ENCODE measurements at places on chromosomes 11 and 22.

DNA sequence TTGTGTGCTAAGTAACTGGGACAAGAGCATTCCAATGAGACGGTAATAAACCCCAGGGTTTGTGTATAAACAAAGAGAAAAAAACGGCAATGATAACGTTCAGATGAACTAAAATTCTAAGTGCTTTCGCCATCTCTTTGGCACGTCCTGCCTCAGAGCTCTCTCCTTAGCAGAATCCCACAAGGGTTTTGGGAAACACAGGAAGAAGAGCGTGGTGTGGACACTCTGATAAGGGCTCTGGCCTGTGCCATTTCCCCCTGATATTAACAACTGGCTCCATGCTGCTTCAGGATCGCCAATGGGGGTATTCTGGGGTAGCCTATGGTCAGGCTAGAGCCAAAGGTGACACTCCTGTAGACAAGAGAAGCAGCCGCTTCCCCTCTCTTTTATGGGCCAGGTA is 18.4 kb downstream of the ABCC8 start:
- no peak for DNase-seq

DNA sequence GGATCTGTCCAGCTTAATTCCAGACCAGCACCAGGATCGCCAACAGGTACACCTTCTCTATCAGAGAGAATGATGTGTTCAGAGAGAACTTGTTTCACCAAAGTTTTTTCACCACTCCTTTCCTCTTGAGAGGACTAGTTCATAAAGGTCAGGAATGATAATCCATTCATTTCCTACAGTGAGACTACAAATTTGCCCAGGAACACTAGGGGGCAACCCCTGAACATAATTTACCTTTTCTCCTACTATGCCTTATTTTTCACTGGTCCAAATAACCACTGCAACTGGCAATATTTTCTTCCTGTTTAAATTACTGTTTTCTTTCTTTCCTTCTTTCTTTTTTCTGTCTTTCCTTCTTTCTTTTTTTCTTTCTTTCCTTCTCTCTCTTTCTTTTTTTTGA is 22.5 kb downstream of the CAVIN3 start:
- no peak for DNase-seq

DNA sequence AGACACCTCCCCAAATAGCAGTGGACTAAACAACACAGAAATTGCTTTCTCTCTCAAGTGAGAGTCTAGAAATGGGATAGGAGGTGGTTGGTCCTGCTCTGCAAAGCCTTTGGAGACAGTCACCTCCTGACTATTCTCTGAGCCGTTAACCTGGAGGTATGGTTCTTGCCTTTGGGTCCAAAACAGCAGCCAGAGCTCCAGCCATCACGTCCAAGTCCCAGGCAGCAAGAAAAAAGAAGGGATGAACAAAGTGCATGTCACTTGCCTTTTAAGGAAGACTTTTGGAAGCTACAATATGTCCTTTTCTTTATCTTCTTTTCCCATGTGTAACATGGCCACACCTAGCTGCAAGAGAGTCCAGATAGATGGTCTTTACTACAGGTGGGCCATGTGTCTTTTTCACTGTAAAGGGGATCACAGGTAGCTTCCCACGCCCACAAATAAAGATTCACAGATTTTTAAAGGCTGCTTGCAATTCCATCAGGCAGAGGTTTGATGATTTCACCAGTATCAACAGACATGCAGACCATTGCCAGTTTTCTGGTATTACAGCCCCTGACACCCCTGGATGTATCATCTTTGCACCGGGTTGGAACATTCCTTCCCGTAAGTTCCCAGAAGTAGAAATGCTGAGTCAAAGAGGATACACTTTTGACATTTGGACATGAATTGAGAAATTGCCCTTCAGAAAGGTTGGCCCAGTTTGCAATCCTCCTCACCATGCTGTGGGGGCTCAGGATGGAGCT is 66.0 kb downstream of the MYEOV start:
- DNase-seq, result peak; percentile 74

- DNase-seq, result peak; percentile 83
These were observed 86.8 kb downstream of the GALNT18 start for GRCh38 chr11:11534981-11535380.

DNA sequence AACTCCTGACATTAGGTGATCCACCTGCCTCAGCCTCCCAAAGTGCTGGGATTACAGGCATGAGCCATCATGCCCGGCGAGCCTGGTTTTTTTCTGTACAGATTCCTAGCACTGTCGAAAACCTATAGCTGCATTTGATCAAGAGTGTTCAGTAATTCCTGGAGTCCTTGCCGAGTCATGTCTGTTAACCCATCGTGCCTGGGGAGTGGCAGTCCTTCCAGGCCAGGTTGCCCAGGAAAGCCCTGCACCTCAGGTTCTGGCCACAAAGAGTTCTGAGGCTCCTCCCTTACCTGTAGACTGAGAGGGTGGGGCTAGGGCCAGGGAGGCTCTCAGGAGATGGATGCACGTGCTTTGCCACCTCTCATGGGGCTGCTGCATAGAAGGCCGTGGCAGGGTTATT is 17.0 kb downstream of the YDJC start:
- DNase-seq, result no peak

- DNase-seq, result no peak
These were observed 14.2 kb downstream of the RTL6 start for GRCh38 chr22:44483878-44484277.

DNA sequence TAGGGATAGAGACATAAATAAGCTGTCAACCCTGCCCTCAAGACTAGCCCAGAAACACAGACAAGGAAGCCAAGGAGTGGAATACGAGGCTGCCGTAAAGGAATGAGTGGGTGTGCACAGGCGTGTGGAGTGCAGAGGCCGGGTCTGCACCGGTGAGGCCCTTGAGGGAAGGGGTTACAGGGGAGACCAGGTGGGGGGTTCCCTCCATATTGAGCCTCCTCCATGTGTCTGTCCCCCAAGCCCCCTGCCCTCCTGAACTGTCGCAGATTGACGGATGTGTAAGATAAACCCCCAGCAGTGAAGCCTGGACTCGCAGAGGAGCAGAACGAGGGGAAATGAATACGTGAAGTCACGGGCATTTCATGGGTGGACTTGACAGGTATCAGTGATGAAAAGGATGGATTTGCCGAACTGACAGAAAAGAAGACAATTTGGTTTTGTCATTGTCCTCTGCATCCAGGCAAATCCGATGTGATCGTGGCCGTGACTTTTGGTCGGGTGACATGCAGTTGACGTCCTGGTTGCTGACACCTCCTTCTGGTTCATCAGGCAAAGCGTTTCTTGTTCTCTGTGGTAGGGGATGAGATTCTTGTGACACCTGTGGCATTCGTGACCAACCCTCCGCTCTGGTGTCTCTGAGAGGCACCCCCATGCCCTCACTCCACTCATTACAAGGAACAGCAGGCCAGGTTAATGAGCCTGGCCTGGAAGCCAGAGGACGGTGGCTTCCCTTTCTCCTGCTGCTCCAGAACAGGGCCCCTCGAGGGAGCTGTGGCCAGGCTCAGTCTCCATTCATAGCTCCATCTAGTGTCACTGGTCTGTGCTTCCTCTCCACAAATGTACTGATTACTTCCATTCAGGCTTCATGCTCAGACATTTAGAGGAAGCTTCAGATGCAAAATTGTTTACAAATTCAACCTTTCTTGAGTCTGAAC is 223.1 kb upstream of the B3GAT1 start:
- DNase-seq, result no peak

DNA sequence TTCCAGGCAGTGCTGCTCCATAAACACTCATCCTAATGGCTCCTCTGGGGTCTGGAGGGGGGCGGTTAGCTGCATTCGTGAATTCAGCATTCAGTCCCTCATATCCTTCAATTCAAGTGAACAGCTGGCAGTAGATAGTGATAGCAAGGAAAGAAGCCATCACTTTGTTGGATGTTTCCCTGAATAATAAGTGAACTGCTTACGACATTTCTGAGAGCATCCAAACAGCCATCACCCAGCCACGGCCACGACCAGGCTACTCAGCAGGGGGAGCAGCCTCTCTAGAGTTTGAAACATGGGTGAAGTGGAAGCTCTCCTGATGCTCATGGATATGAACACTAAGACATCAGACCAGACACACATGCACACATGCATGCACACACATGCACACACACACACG is 163.6 kb downstream of the NTM start:
- DNase-seq, result no peak

DNA sequence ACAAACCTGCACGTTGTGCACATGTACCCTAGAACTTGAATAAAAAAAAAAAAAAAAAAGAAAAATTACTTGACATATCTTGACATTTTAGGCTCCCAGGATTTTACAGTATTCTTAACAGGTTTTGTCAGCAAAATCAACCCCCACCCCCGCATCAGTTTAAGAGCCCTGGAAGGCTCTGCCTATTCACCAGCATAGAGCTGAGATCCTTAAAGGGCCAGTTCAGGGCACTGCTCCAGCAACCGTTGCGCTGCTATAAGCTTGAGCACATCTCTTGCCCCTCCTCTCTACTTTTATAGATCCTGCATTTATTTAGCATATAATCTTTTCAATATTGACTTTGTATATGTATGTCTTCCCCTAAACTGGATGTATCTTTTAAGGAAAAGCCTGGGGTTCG is 697 bp upstream of the PAFAH1B2 start:
- DNase-seq, result peak; percentile 63

GRCh38 chr11:2530855-2531200 is 86.0 kb downstream of the KCNQ1 start:
- DNase-seq, result no peak

- DNase-seq, result no peak
These were observed 52.5 kb downstream of the RRAS2 start for GRCh38 chr11:14306481-14306880.

GRCh38 chr11:119055901-119056300 is 1.1 kb downstream of the HYOU1 start:
- DNase-seq, result no peak

DNA sequence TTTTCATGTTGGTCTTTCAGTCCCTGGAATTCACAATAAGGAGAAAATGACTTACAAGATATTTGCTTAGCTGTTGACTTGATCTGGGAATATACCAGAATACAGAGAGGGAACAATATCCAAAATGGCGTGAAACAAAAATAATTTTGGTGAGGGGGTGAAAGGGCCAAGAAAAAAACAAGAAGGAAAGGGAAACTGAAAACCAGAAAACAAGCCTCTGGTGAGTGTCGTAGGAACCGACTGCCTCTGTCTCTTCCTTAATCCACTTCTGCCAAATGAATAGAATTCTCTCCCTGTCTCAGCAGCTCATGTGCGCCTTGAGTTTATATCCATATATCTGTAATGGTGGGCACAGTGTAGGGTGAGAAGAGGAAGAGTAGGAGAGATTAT is 367.6 kb downstream of the ETS1 start:
- no peak for DNase-seq

DNA sequence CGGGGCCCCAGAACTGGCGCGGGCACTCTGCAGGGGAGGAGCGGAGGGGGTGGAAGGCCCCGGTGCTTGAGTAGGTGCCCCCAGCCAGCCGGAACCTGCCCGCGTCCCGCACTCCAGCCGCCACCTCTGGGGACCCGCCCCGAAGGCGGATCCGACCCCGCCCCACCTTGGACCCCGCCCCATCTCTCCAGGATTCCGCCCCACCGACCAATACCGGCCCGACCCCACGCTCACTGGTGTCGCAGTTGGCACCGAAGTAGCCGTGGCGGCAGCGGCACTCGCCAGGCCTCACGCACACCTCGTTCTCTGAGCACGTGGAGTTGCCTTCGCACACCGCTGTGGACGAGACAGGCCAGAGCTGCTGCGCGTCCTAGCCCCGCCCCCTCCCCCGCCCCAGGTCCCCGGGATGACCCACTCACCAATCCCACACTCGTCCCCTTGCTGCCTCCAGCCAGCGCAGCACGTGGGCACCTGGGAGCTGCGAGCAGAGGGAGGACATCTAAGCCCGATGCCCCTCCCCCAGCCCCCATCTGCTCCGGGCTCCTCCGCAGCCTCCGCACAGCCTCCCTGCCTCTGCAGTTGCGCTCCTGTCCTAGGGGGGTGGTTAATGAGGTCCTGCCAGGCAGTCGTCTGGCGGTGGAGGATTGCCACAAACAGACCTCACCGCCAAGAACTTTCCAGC is 6.0 kb downstream of the SCARF2 start:
- DNase-seq, result no peak

- no peak for DNase-seq
These were observed 1033.6 kb downstream of the FAM181B start for GRCh38 chr11:81700076-81700475.

DNA sequence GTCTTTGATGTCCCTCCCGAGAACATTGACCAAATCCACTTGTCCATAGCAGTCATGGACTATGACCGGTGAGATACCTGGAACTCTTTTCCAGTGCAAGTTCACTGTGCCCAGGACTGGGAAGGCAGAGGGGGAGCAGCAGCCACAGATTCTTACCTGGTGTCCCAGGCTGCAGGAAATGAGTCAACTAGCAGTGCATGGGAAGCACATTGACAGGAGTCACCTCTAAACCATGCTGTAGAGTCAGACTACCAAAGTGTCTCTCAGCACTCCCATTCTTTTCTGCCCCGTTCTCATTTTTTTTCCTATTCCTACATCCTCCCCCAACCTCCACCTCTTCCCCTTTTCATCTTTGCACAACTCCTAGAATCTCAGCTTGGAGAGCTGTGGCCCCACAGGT is 67.2 kb upstream of the OLFML1 start:
- DNase-seq, result no peak

- no peak for DNase-seq
These were observed 7.3 kb downstream of the CADM1 start for GRCh38 chr11:115496892-115497291.

- DNase-seq, result no peak
These were observed 166.2 kb downstream of the OPCML start for GRCh38 chr11:133366147-133366546.

DNA sequence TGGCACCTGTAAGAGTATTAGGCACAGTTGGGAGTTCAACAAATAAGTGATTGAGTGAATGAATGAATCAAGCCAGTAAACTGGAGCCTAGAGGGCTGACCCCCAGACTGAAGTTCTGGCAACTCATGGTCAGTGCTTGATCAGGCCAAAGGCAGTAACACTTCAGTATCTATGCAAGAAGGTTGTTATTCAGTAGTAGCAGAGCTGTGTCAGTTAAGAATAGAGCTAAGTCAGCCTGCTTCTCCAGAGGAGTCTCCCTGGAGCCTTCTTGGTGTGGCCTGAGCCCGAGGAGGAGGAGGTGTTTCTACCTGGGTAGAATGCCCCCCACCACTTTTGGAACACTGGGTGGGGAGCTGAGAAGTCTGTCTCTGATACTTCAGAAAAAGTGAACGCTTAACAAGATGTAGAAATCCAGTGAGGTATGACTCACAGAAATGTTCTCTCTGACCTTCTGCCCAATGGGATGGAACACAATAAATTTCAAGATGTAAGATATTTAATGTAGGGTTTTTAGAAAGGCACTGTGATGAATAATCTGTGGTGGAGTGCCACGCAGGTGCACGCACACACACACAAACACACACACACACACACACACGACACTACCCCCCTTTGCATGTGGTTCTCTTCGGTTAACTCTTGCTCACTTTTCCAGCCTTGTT is 219.9 kb downstream of the HIPK3 start:
- DNase-seq, result no peak
